ENCODE measurements at places on chromosomes 16 and 17.
A peak's percentile ranks its signal among the peaks of the same experiment; 100 is the strongest.

GRCh38 chr17:28425206-28425605 is 19.2 kb upstream of the SLC46A1 start:
- DNase-seq: no peak

- DNase-seq: no peak
These were observed 80.9 kb downstream of the SLC6A2 start for GRCh38 chr16:55736671-55737070.

DNA sequence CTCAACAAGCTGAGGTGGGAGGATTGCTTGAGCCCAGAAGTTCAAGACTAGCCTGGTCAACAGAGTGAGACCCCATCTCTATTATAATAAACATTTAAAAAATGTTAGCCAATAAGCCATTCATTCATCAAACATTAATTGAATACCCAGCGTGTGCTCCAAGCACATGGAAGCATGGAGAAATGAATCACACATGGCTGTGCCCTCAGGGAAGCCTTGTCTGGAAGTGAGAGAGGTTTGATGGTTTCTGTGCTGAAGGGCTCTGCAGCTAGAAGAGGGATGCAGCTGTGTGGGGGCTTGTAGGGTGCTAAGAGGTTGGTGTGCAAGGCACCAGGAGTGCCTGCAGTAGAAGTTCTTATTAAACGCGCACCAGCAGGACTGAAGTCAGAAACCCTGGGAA is 11.2 kb downstream of the CYB5D2 start:
- no peak for DNase-seq

- DNase-seq: no peak
These were observed 87.3 kb downstream of the C16orf78 start for GRCh38 chr16:49460786-49461470.

GRCh38 chr16:5064915-5065314 is 841 bp downstream of the C16orf89 start:
- DNase-seq: no peak

- no peak for DNase-seq
These were observed 270.2 kb upstream of the CPHXL start for GRCh38 chr16:75996491-75996890.

GRCh38 chr17:75895370-75896155 is 1.2 kb downstream of the TRIM65 start:
- peak; percentile 45 for DNase-seq

GRCh38 chr16:24499193-24499814 is 40.1 kb upstream of the RBBP6 start:
- no peak for DNase-seq

DNA sequence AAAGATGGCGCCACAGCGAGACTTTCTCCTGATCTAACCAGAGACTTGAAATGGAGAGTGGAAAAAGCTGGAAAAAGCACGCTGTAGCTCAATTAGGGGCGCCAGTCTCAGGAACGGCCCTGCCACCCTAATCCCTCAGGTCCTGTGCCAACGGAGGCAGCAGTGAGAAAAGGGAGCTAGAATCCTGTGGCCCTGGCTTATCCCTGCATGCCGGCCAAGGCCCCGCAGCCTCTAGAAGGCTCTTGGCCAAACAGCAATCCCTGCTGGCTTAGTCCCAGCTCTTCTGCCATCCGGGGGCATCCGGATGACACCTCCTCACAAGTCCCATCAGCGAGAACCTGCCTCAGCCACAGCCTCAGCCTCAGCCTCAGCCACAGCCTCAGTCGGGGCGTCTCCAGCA is 69.8 kb downstream of the MRM3 start:
- no peak for DNase-seq

- DNase-seq: peak; percentile 89
These were observed 11.5 kb upstream of the ZC3H18 start for GRCh38 chr16:88558457-88559442.

DNA sequence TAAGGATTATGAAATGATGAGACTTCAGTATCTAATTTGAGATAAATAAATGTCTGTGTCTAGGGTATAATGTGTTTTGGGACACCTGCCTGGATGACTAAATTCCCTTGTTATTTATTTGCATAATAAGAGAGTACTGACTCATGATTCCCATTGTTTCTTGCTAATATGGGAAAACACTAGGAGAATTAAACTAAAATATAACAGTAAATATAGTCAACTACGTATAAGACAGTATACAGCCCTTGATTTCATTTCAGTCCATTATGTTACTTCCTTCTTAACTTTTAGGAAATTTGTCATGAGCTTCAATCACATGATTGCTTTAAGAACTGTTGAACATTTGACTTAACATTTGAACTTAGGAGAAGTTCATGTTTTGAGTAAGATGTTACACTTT is 62.4 kb downstream of the VMP1 start:
- no peak for DNase-seq

Data from SHP77 (cell line).